ENCODE measurements at places on chromosomes 7 and 10.

GRCh38 chr7:142478479-142479220 lies 220.8 kb upstream of the PRSS58 start:
- DNase-seq: peak; percentile 71

- no peak for DNase-seq
Measured at GRCh38 chr7:105202616-105203015, 186.1 kb downstream of the SRPK2 start.

GRCh38 chr7:100469227-100470044 lies 5.4 kb upstream of the SPACDR start:
- DNase-seq: peak; percentile 71

- DNase-seq: no peak
Measured at GRCh38 chr10:95758351-95759025, 2.5 kb downstream of the ENTPD1 start.

DNA sequence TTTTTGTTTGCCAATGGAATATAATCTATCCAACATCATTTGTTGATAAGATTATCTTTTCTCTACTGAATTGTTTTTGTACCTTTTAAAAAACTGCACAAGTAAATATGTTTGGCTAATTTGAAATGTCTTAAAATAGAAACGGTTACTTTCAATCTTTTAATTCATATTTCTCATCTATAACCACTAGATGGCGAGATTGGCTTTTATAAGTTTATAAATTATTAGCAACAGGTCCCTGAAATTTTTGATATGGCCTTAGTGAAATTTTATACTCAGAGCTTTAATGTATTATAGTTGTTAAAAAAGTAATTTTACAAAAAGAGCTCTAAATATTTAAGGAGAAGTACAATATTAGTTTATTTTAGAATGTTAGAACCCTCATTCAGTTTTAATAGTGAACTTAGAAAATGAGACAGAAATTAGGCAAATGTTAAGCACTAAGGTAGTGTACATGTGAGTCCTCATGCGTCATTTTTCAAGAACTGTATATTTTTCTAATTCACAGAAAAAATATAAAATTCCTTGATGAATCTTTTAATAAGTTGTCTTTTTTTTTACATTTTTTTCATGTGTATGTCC lies 592.5 kb downstream of the ARL4A start:
- DNase-seq: peak; percentile 57

DNA sequence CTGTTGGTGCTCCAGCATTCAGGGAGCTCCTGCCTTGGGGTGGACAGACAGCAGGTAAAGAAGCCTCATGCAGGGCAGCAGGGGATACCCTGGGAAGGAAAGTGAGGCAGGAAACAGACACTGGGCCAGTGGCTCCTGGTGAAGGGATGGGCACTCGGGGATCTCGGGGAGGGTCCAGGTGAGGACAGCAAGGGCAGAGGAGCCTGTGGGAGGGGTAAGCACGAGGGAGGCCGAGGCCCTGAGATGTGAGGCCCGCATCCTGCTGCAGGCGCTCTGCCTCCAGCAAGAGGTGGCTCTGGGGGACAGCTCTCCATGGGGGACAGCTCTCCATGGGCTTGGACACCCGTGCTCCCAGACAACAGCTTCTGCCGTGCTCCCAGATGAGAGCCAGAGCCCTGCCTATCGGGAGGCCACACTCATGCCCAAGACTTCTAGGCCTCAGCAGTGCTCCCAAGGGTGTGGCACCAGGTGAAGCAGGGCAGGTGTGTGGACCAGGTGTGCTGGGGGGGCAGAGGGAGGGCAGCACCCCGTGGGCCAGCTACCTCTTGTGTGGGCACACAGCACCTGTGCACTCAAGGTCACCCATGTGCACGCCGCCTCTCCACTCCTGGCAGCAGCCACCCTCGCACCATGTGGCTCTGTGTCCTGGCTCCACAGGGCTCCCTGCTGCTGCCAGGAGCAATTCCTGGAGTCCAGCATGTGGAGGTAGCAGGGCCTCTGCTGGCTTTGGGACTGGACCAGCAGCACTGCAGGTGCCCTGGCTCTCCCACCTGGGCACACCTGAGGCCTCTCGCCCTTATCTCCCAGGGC lies 93.6 kb upstream of the INSIG1 start:
- no peak for DNase-seq

DNA sequence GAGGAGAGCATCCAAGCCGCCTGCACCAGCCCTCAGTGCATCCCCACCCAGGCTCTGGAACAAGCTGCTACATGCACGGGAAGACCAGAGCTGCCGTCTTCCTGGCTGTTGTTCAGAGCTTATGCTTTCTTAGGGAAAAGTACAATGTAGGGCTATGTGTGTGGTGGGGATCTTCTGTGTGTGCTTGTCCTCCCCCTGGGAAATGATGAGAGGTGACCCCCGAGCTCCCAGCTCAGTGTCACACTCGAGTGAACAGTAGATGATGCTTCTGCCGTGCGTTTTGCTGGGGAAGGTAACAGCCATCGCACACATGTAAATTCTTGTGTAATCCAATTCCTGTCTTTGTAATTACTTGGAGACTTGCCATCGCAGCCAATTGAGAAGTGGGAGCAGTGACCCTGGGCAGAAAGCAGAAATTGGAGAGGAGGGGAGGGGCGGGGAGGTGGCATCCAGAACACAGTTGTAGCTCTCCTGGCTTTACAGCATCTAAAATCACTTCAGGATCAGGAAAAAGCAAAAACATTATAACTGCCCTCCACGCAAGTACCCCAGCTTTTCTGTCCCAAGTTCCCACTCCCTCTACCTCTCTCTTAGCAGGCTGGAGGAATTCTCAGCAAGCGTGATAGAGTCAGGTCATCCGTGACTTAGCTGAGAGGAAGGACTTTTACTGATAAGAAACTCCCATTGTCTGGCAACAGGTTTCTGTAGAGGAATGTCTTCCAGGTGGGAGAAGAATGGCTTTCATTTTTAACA lies 149.6 kb downstream of the TCF7L2 start:
- DNase-seq: peak; percentile 47

DNA sequence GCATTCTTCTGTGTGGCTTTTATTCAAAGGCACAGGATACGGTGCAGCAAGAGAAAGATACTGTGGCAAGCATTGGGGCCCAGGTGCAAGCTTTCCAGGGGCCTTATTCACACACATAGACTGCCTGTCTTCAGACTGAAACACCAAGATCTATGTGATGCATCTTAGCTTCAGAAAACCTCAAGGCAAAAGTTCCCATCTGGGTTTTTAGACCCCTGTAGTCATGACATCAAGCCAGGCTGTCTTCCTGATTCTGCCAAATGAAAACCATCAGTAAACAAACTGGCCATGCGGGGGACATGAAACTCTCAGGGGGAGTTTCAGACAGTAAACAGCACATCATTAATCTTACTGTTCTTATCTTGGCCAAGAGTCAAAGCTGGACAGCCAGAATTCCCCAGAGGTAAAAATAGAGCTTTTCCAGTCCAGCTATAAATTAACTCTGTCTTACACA lies 9.8 kb downstream of the AGBL3 start:
- peak; percentile 16 for DNase-seq

- peak; percentile 51 for DNase-seq
Measured at GRCh38 chr7:42070068-42070467, 166.9 kb downstream of the GLI3 start.

DNA sequence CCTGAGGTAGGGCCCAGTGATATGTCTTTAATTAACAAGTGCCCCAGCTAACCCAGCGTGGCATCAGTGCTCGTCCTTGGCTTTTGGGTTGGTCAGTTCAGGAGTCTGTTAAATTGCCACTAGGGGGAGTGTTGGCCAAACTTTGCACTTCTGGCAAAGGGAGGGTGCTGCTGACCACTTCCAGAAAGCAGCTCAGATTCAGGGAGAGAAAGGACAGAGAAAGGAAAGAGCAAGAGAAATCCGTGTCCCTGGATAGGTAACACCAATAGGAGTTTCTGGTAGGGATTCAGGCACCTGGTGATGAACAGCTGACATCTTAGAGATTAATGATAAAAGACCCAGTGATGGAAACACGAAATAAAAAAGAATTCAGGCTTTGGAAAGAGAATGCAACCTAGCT lies 243.1 kb upstream of the AOAH start:
- peak; percentile 80 for DNase-seq

GRCh38 chr10:132539894-132540293 lies 2.3 kb downstream of the INPP5A start:
- DNase-seq: peak; percentile 69

GRCh38 chr7:78472519-78472918 lies 673.9 kb downstream of the PHTF2 start:
- peak; percentile 41 for DNase-seq

GRCh38 chr10:88198023-88198422 lies 334.6 kb downstream of the PTEN start:
- DNase-seq: no peak

DNA sequence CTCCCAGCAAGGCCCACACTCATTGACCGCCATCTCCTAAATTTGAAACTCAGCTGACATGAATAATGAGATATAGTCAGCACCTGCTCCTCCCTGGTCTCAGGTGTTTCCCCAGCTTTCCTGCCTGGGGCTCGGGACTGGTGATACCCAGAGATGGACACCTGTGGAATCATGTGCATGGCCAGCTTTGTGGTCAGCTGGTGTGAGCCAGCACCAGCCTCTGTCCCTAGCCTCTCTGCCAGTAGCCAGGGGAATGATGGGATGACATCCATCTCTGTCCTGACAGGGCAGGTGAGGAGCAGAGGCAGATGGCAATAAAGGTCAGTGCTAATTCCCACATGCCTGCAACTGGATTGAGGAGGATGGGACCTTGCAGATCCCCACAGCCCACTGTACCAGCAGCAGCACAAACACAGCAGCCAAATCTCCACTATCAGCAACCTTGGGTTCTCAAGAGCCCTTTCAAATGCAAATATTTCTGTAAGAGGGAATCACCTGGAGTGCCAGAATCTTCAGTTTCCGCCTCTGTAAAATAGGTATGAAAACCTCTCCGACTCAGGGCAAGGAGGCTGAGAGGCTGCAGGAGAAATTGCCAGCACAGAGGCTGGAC lies 329.2 kb upstream of the ZMIZ1 start:
- no peak for DNase-seq

- peak; percentile 62 for DNase-seq
Measured at GRCh38 chr10:986137-986825, 2.0 kb upstream of the GTPBP4 start.

GRCh38 chr7:79923953-79924352 lies 210.7 kb upstream of the GNAI1 start:
- peak; percentile 38 for DNase-seq

DNA sequence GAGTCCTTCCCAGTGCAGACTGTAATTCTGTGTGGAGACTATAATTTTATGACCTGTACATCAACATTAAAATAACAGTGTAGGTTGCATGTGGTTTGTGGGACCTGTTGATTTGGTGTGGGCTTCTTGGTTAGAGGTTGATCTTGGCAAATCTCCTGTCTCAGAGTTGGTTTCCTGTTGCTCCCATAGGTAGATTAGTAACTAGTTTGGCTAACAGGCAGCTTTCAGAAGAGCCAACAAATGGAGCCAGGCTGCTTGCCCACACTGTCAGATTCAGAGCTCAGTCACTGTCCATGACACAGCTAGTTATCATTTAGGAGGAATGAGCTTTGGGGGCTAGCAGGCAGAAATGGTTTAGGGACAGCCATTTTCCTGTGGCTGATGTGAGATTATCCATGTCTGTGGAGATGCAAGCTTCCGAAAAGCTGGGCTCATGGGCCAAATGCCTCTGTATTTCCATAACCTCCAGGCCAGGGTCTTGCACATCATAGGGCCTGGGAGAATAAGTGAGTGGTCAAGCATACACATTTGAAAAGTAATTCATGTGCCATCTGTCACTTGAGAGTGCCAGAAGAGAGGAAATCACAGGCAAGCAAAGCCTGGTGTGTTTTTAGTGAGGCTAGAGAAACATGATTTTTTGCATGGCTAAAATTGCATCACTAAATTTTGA lies 33.4 kb downstream of the CCM2 start:
- DNase-seq: peak; percentile 45

DNA sequence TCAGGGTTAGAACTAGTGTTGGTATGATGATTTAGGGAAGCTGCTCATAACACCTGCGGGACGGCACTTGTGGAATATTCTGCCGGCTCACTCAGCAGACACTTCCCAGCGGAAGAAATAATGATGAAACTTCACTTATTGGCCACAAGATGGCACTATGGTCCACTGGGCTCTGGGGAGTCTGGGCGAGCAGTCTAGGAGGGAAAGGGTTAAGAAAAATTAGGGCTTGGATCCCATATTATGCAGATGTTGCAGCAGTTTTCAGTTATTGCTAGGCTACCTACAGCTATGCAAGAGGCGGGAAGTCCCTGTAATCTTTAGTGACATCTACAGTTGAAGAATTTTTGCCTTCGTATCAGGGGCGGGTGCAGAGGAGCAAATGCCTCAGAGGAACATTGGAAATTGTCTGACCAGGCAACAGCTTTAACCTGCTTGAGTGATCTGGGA lies 238.7 kb upstream of the PRSS58 start:
- peak; percentile 60 for DNase-seq

Measured in fibroblast of the aortic adventitia (primary cell).